Eye (tissue), 1 donor: ENCODE measurements at places on chromosomes 3 and 15.

DNA sequence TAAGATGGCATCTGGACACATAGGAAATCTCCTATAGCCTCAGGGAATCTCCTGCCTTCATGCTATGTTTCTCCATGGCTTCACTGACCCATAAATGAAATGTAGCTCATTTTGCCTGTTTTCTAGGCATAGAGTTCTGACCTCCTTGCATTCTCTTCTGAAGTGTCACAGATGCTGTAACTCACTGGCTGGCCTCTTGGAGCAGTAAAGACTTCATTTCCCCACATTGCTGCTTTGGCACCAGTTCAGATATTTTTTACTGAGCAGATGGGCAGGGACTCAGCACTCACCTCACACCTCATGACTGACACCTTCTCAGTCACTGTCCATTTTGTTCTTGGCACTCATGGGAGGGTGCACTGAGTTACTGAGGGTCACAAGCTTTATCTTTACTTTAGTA, 286.7 kb upstream of the TGFBR2 start:
- peak; percentile 31 for DNase-seq

- no peak for DNase-seq
These were observed 153.9 kb downstream of the PCCB start for GRCh38 chr3:136404056-136404455.

DNA sequence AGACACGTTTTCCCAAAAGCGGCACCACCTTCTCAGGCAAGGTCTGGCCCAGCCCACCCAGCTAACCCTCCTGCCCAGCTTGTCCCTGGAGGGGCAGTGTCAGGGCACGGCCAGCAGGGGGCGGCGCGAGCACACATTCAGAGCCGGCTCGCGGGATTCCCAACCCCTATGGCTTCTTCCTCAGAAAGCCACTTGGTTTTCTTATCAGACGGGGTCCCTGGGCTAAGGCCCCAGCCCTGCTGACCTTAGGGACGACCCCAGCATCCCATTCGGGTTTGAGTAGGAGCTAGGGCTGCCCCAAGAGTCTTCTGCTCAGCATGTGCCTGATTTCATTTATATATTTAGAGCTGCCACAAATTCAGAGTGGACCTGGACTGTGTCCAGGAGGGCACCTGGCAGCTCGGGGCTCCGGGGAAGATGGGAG, 14.5 kb downstream of the RLBP1 start:
- DNase-seq, result peak; percentile 87

GRCh38 chr15:20340931-20341661, 200.5 kb downstream of the GOLGA6L6 start:
- peak; percentile 3 for DNase-seq

GRCh38 chr15:77975332-77976094, 102.0 kb downstream of the TBC1D2B start:
- no peak for DNase-seq

DNA sequence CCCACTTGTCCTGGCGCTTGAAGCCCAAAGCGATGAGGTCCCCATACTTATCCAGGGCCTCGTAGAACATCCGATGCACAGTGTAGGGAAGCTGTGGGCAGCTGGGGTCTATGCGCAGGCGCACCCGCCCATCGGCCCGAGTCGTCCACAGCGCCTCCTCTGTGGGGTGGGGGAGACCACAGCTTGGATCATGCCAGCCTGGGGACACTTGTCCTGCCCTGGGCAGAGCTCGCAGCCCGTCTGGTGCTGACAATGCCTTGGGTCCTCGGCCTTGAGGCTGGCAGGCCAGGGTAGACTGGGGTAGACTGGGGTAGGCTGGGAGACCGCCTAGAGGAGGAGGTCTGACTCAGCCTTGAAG, 39.8 kb downstream of the ACSBG1 start:
- DNase-seq, result no peak

DNA sequence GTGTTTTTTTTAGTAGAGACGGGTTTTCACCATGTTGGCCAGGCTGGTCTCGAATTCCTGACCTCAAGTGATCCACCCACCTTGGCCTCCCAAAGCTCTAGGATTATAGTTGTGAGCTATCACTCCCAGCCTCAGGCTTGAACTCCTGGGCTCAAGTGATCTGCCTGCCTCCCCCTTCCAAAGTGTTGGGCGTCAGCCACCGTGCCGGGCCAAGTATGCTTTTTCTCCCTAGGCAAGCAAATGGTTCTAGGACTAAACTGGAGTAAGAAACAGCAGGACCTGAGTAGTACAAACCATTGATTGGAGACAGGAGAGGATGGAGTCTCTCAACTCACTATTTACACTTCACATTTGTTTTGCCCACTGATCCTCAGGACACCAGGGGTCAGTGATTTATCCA, 4.6 kb upstream of the PTPN9 start:
- no peak for DNase-seq

DNA sequence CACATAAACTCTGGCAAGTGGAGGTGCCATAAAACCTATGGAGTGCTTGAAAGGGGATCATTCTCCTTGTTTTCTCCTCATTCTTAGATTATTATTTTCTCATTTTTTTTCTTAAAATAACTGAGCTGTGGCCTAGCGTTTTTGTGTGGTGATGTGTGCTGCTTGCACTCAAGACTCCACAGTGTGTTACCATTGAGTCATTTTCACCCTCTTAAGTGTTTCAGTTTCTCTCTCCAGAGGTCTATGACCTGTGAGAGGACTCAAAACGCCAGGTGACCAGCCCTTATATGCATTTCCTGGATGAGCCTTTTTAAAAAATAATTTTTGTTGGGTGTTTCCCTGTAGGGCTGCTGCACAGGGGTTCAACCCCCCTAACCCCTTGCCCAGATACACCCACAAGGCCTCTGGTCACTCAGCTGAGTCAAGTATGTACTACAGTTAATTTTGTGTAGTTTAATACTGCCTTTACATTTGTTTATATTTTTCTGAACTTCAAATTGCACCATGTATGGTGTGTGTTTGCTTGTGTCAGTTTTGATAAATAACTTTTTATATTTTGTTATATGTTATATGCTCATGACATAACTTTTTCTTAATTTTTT, 15.4 kb upstream of the BTLA start:
- DNase-seq, result no peak

GRCh38 chr3:190076601-190077394, 43.9 kb downstream of the P3H2 start:
- DNase-seq, result peak; percentile 94

GRCh38 chr3:157872902-157873301, 233.3 kb downstream of the SHOX2 start:
- no peak for DNase-seq

DNA sequence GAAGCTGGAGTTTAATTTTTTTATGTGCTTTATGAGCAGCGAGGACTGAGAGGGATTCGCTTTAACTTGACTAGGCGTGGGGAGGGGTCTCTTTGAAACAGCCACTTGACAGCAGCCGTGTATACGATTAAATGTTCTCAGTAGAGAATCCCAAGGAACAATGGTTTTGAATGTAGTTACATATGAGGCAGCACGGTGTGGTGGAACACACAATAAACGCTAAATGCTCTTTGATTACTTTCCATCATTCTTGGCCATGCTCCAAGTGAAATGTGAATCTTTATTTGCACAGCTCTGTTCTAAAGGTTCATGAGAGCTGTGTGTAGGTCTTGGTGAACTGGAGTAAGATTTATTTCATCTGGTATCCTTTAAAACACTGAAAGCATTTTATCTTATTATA, 251.4 kb upstream of the TGFBR2 start:
- DNase-seq, result peak; percentile 23

GRCh38 chr15:57298204-57298603, 78.1 kb upstream of the CGNL1 start:
- DNase-seq, result no peak

DNA sequence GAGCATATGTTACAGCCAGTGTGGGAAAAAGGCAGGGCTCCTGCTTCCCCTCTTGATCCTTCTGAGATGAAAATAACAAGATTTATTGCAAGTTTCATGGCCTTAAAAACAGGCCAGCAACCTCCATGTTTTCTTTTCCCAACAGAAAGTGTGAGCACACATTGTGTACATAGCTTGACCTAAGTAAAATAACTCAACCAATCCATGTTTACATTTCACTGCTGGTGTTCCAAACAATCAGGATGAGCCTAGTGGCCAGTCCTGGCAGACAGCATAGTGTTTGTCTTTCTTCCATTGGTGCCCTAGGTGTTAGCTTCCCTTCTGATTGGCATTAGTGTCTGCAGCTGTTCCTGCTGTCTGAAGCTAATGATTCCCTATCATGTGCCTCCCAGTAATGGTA, 847.7 kb downstream of the EPHA3 start:
- no peak for DNase-seq

DNA sequence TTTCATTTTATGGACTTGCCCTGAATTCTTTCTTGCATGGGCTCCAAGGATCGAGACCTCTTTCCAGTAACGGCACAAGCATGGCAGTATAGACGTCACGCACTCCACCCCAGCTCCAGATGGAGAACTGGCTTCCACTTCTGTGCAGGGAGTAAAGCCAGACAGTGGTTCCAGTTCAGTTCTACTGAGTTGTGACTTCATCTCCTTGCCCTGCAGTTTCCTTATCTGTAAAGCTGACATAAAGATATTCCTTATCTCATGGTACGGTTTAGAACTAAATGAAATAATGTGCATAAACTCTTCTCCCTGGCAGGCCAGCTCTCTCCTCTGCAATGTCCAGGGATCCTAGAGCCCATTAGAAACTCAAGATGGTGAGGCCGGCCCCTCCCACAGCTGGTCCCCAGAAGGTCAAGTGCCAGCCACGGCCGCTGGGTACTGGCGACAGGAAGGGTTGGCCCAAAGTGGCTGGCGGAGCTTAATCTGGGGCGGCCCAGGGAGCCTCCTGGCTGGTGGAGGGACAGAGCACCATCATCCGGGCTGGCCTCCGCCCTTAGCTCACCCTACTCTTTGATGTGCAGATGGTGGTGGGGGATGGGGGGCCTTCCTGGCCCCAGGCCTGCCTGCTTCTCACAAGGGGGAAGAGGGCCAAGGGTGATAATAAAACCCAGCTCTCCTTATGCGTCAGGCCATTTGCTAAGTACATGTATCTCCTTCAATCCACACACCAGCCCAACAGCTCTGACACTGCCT, 7.2 kb downstream of the MESP2 start:
- DNase-seq, result no peak
